Esophagus squamous epithelium (tissue), 5 donors: ENCODE measurements at places on chromosomes 12 and 14. TPM values are rescaled to one million over a fixed set of nuclear protein-coding genes. Genes with fewer than 3 reads are reported as not detected.

LRRC9 gene
- not detected for total RNA-seq

DNA sequence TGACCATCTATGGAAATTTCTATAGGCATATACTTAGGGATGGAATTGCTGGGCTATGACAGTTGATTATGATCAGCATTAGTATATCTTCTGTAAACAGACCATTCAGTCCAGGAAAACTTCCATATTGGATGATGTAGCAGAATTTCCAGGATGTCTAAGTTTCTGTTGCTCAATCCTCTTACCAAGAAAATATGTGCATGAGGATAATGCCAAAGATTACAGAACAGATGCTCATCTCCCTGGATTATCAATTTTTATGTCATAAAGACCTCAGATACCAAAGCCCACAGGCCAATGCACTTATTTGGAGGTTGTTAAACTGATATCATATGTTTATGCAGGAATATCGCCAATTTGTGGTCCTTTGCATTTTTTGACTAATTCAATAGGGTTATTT lies 354.4 kb upstream of the FLRT2 start:
- DNase-seq, result no peak

- no peak for DNase-seq
These were observed 90.0 kb downstream of the RBM19 start for GRCh38 chr12:113876160-113876559.

- DNase-seq, result no peak
These were observed 219.2 kb downstream of the MSRB3 start for GRCh38 chr12:65497660-65498059.

GLS2 gene
- total RNA-seq, result 9.7 TPM

- no peak for DNase-seq
These were observed 5.9 kb upstream of the CRIP2 start for GRCh38 chr14:105468621-105469241.

- no peak for DNase-seq
These were observed 68.8 kb upstream of the GNPNAT1 start for GRCh38 chr14:52860209-52860608.

- DNase-seq, result no peak
These were observed 340.2 kb downstream of the DPF3 start for GRCh38 chr14:72553656-72554055.

- DNase-seq, result no peak
These were observed 47.4 kb downstream of the TCHP start for GRCh38 chr12:109947521-109947920.

- DNase-seq, result no peak
These were observed 268.6 kb upstream of the PWP1 start for GRCh38 chr12:107417004-107417403.

SLC25A47 gene
- total RNA-seq, result not detected
